ENCODE measurements at places on chromosomes 7 and 10.

DNA sequence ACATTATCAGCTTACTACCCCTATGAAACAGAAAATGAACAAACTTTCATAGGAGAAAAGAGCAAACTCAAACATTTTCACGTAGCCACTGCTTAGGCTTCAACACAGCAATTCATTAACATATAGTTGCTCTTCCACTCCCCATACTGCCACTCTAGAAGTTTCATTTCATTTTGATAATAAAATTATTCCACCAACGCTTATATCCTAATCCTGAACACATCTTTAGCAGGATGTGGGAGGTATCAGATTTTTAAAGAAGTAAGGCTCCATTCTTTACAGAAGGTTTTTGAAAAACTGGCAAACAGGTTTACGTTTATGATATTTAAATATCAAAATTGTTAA is 77.5 kb upstream of the ANK3 start:
- no peak for DNase-seq

GRCh38 chr10:22518167-22518724 is 172.9 kb downstream of the SPAG6 start:
- DNase-seq: no peak

- DNase-seq: no peak
Observed at GRCh38 chr7:99839287-99840021, 11.6 kb downstream of the CYP3A43 start.

GRCh38 chr7:29161231-29161630 is 14.9 kb upstream of the CPVL start:
- DNase-seq: no peak

DNA sequence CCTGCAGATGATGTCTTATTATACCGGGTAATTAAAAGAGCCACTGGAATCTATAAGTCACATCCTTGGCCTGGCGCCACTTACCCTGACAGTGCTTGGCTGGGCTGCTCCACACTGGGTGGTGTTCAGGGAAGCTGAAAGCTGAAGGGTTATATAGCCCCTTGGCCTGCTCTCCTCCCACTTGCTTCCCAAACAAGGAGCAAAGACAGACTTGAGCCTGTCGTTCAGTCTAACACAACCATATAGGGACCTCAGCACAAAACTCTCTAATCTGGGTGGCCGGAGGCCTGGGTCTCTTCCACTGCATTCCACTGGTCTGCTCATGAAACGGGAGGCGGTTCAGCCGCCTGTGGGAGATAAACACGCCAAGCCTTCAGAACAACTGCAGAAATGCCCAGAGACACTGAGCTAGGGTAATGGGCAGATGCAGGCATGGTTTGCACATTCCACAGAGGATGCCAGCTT is at the start of gene ACTA2:
Gene ACTA2 (minus strand): TSS at position 127 of the 465 bp plus-strand sequence. CDS start 3,843 bp downstream, outside the sequence.
- DNase-seq: no peak

DNA sequence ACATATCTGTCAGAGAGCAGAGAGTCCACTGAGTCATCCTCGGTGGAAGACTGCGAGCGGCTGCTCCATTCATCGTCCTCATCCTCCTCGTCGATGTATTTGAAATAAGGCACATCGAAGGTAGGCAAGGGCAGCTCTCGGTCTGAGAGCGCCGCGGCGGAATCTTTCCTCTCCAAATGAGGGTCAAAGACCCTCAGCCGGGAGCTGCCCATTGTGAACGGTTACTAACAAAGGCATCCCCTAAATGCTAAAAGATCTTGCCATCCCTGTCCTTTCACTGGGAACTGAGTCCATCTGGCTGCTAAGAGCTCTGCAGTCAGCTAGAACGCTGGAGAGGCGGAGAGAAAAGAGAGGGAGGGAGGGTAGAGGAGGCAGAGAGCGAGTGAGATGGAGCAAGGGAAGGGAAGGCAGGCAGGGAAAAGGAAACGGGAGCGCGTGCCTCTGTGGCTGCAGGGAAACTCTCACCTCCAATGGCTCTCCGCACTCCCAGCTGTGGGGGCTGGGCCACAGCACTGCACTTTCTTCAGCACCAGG is 163.4 kb downstream of the RAPGEF5 start:
- peak; percentile 6 for DNase-seq

DNA sequence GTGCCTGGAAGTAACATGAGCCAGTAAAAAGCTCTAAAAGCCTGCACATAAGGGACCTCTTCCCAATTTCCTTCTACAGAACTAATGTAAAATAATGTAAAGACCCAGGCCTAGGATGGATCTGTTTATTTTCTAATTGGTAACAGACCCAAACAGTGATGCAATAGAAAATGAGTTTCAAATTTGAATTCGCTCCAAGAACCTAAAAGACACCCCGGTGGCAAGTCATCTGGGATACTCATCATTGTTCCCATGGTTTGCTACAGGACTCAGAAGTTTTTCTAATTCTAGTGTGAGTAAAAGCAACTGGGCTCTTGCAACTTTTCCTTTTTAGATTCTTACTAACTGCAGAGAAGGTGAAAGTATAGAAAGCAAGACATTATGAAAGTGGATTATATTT is 271.3 kb upstream of the CACNA2D1 start:
- no peak for DNase-seq

DNA sequence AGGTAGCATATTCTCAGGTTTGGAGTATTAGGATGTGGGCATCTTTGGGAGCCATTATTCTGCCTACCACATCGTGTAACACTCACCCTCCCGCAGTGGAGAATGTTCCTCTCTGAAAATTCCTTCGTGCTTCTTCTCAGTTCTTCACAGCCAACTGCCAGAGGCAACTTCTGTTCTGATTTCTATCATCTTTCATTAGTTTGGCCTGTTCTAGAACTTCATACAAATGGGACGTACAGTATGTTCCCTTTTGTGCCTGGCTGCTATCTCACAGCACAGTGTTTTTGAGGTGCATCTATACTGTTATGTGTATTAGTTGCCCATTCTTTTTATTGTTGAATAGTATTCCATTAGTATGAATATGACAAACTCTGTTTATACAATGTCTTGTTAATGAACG is 8.9 kb upstream of the SLC26A3 start:
- DNase-seq: no peak

- DNase-seq: no peak
Observed at GRCh38 chr10:88361995-88362807, 220.9 kb downstream of the RNLS start.

DNA sequence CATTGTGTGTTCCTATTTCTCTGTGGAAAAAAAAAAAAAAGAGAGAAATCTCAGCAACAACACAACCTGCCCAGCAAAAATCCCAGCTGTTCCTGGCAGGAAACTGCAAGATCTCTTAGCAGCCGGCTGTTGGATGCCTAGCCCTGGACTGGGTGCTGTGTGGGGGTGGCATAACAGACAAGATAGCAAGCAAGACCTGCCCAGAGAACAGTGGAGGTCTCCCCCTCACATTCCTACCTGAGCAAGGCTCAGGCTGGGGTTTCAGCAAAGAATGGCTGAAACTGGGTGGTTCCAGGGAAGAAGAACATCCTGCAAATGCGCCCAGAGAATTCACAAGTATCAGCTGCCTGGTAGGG is 248.8 kb upstream of the ZMIZ1 start:
- DNase-seq: no peak

GRCh38 chr10:131983780-131984179 is 2.1 kb upstream of the BNIP3 start:
- peak; percentile 85 for DNase-seq

DNA sequence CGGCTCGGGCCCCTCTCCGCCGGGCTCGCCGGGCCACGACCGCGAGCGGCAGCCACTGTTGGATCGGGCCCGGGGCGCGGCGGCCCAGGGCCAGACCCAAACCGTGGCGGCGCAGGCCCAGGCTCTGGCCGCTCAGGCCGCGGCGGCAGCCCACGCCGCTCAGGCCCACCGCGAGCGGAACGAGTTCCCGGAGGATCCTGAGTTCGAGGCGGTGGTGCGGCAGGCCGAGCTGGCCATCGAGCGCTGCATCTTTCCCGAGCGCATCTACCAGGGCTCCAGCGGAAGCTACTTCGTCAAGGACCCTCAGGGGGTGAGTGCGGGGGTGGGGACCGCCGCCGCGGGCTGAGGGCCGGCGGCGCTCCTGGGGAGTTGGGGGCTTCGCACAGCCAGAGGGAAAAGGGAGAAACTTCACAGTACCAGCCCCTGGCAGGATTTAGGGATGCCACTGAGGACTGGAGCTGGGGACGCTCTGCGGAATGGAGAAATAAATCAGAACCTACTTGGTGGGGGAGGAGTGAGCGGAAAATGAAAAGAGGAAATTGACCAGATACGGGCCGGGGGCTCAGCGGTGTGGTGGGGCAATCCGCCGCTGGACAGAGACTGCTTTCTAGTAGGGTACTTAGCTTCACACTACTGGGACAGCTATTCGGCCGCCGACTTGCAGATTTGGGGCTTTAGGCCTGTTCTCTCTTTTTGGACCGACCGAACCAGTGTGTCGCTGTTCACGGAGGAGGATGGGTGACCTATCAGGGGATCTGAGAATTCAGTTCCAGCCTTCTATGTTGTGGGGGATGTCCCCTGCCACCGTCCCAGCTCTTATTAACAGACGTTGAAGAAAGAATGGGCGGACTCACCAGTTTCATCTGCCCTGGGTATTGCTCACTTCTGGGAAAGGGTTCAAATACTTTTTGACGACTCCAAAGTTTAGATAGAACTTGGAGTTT is 669 bp downstream of the PI4K2A start:
- DNase-seq: peak; percentile 28

DNA sequence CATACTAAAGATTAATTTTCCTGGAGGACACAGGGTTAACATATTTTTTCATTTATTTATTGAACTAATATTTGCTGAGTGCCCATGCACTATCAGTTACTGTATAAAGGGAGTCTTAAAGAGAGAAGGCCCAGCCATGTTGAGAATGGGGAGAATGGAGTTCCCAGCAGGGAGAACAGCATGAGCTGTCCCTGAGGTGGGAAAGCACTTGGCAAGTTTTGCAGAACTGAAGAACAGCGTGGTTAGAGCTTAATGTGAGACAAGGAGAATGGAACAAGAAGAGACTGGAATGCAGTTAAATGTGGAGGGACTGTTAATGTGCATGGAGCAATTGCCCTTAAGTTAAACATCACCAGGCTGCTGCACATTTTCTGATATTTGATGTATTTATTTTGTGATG is 435.4 kb downstream of the SUGCT start:
- no peak for DNase-seq

DNA sequence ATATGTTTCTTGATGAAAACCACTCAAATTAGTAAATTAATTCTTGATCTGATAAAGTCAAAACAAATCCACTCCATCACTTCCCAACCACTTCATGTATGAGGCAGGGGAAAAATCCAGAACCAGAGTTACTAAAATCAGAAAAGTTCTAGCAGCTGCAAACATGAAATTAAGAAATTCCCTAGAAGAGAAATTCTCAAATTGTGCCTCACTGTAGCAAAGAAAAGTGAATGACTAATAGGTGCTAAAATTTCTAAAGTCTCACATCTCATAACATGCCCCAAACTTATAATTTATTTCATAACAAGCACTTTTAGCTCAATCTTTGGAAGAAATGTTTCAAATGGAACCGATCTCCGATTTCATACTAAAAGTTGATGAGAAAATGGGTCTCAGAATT is 345.0 kb upstream of the AOAH start:
- no peak for DNase-seq

DNA sequence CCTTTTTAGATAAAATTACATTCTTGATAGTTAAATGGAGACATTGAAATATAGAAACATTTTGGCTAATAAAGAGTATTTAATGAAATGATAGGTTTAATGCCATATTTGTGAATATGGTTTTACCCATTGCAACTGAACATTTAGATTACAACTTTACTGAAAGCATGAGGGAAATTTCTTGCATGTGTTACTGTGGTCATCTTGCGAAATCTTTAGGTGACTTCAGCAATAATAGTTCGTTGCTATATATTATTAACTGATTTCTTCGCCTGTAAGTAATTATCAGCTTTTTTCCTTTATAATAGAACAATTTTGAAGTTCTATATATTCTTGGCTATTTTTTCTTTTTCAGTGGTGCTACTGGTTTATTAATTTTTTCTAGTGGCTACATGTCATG is 83.2 kb downstream of the MLLT10 start:
- DNase-seq: no peak

GRCh38 chr10:130743751-130744271 is 567.7 kb downstream of the TCERG1L start:
- no peak for DNase-seq

GRCh38 chr7:117645481-117646165 is 165.8 kb downstream of the CFTR start:
- DNase-seq: peak; percentile 60

DNA sequence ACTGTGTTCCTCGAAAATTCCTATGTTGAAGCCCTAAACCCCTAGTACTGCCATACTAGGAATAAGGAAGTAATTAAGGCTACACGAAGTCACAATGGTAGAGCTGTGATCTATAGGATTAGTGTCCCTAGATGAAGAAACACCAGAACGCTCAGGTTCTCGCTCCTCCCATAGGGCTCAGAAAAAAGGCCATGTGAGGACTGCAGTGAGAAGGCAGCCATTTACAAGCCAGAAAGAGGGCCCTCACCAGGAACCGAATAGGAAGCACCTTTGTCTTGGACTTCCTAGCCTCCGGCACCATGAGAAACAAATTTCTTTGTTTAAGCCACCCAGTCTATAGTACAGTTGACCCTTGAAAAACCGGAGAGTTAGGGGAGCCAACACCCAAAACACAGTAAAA is 46.2 kb downstream of the CACUL1 start:
- DNase-seq: no peak

GRCh38 chr10:47206449-47207280 is 93.3 kb upstream of the GDF10 start:
- no peak for DNase-seq

- DNase-seq: peak; percentile 52
Observed at GRCh38 chr10:49139028-49139845, 5.4 kb upstream of the FAM170B start.

All from kidney tubule cell (primary cell).